WTC11 (cell line): ENCODE measurements at places on chromosomes 1 and 21. TPM values are rescaled to one million over a fixed set of nuclear protein-coding genes. Genes with fewer than 3 reads are reported as not detected.

- H3K4me1 ChIP-seq = no peaks in the 10 kb centered on the region
- DNase-seq = no peak
- peaks cover 7% of the 10 kb centered on the region for H3K36me3 ChIP-seq
- H3K27me3 ChIP-seq = peaks cover 5% of the 10 kb centered on the region; the same call in 1 of the 2 replicates
Measured at GRCh38 chr1:168164771-168165170, 14.0 kb upstream of the TIPRL start.

DNA sequence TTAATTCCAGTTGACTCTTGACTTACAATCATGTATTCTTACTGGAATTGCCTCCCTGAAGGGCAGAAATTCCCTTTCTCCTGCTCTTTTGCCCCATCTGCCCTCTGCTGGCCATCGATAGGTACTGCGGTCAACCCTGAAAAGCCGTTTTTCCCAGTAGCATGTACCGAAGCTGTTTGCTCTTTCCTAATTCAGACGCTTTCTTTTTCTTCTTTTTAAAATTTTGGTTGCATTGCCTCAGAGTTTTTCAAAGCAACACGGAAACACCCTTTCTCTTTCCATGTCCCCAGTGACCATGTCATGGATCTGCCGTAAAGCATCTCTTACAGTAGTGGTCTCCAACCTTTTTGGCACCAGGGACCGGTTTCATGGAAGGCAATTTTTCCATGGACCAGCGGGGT is 164.2 kb upstream of the C1orf21 start:
- H3K36me3 ChIP-seq = no peaks in the 10 kb centered on the region
- no peak overlapping the region for H3K4me3 ChIP-seq
- peak; percentile 71 for DNase-seq
- 0 out of 2 replicates have a peak, but pooled peaks cover 3% of the 10 kb centered on the region for H3K4me1 ChIP-seq

- H3K4me1 ChIP-seq = peaks cover 48% of the 10 kb centered on the region
- H3K27ac ChIP-seq = peak overlapping the region; percentile 19
- no peak overlapping the region for H3K4me3 ChIP-seq
Measured at GRCh38 chr1:232769733-232770132, 35.5 kb upstream of the MAP10 start.

The FAM72D gene
- total RNA-seq = 12.8 to 14.3 TPM (median 12.9 TPM) in 3 replicates

The SHE gene
- 0.73 to 1.1 TPM (median 0.79 TPM) in 3 replicates for total RNA-seq
